ENCODE measurements at places on chromosomes 5 and 9.

GRCh38 chr5:13276156-13276555, 668.3 kb downstream of the DNAH5 start:
- no peak for DNase-seq

DNA sequence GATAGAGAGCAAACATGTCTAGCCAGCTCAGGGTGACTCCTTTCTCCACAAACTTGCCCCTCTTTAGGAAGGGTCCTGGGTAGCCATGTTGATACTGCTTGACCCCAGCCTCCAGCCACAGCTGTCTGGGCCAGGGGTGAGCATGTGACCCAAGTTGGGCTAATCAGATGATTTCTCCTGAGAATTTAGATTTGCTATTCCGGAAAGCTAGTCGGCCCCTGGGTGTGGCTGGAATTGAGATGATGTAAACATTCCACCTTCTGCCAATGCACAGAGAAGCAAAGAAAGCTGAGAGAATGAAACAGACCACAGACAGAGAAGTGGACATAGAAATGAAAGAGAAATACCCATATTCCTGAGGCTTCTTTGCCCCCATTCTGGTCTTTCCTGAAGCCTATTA, 17.8 kb upstream of the B4GALT1 start:
- no peak for DNase-seq

DNA sequence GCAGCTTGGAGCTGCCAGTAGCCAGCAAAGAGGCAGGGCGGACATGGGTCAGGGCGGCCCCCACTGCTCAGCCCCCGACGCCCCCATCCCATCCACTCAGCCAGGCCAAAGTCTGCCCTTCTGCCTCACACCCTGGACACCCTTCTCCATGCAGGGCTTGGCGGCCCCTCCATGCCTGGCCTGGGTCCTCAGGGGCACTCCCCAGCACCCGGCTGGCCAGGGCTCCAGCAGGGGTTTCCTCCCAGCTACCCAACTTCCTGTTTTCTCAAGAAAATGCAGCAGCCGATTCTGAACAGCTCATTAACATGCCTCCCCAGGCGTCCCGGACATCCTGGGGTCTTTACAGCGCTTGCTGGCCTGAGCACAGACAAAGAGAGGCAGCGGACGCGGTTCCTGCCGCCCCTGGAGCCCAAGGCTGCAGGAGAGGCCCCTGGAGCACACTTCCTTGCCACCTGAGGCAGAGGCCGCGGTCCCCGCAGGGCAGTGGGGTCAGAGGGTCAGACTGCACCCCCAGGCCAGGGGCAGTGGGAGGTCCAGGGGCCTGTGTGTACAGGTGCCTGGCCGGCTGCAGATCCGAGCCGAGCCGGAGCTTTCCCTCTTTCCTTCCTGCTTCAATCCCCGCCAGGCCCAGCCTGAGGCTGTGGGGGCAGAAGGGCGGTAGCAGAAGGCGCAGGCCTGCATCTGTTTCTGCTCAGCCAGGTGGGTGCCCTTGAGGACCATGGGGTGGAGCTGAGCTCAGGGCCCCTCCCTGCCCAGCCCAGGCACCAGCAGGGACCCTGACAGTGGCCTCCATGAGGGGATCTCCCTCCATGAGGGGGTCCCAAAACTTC, 18.7 kb upstream of the NRARP start:
- peak; percentile 40 for DNase-seq

DNA sequence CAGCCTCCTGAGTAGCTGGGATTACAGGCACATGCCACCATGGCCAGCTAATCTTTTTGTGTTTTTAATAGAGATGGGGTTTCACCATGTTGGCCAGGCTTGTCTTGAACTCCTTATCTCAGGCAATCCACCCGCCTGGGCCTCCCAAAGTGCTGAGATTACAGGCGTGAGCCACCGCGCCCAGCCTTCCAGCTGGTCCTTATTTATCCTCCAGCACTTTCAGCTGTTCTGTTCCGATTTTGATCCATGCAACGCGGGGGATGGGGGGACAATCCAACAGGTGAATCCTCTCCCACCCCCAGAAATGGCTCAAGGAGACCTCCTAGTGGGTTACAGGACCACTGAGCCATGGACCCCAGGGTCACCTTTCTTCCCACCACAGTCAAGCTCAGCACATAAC, 14.7 kb upstream of the CDKN2AIPNL start:
- DNase-seq, result no peak

- DNase-seq, result no peak
Measured at GRCh38 chr5:40217553-40217952, 462.2 kb upstream of the PTGER4 start.

GRCh38 chr9:133261103-133261752, 13.8 kb downstream of the ABO start:
- DNase-seq, result no peak

- DNase-seq, result no peak
Measured at GRCh38 chr9:68609901-68610415, 69.3 kb upstream of the TMEM252 start.

GRCh38 chr5:54908774-54909525, 76.4 kb downstream of the ESM1 start:
- DNase-seq, result no peak

DNA sequence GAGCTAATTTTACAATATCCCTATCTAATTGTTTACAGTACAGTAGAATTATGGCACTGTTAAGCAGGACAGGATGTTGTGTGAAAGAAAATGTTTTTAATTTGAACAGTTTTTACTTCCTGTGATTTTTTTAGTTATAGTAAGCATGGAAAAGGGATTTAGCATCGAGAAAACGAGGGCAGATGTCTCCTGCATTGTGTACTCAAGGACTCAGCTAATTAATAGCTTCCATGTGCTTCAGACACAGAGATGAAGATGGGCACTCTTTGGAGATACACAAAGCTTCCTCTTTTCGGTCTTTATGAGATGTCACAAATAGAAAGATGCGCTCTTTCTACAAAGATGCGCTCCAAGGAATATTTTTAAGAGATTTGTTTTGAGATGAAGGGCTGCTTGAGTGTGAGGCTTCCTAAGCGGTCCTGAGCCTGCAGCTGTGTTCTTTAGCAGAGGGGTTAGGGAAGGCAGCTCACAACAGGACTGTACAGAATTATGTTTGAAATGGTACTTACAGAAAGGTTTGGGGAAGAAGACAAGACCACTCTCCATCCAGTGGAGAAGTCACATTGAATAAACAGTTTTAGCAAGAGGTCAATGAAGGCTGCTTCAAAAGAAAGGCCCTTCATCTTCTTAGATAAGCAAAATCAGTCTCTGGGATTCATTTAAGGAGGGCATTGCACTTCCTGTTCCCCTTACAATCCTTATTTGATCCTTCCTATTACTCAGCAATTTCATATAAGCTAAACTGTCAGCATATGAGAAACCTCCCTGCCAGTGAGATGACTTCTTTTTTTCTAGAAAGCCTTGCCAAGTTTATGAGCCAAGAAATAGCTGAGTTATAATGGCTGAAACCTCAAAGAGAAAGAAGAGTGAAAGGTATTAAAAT, 311.5 kb downstream of the EFNA5 start:
- DNase-seq, result no peak

DNA sequence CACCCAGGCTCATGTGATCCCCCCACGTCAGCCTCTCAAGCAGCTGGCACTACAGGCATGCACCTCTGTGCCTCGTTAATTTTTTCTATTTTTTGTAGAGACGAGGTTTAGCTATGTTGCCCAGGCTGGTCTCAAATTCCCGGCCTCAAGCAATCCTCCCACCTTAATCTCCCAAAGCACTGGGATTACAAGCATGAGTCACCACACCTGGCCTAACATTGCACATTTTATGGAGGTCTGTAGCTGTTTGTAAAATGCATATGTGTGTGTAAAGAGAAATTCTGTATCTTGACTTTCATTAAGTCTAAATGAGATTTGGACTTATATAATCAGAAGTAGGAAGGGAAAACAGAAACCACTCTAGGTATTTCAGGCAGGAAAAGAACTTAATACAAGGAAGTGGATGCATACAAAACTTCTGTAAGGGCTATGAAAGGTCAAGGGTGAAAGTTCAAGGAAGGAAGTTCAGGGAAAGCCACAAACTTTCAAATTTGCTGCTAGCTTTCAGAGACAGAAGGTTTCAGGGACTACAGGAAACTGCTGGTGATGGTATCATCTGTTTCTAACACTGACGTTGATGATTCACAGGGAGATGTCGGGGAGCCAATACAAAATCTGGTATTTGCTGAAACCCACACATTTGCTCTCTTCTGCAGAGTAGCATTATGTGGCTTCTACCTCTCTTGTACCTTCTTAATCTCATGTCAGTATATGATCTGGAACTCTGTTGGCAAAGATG, 209.4 kb downstream of the PIK3R1 start:
- DNase-seq, result no peak

- no peak for DNase-seq
Measured at GRCh38 chr5:92519811-92520632, 1061.0 kb downstream of the NR2F1-AS1 start.

GRCh38 chr9:4638968-4639367, 23.1 kb upstream of the PLPP6 start:
- no peak for DNase-seq

DNA sequence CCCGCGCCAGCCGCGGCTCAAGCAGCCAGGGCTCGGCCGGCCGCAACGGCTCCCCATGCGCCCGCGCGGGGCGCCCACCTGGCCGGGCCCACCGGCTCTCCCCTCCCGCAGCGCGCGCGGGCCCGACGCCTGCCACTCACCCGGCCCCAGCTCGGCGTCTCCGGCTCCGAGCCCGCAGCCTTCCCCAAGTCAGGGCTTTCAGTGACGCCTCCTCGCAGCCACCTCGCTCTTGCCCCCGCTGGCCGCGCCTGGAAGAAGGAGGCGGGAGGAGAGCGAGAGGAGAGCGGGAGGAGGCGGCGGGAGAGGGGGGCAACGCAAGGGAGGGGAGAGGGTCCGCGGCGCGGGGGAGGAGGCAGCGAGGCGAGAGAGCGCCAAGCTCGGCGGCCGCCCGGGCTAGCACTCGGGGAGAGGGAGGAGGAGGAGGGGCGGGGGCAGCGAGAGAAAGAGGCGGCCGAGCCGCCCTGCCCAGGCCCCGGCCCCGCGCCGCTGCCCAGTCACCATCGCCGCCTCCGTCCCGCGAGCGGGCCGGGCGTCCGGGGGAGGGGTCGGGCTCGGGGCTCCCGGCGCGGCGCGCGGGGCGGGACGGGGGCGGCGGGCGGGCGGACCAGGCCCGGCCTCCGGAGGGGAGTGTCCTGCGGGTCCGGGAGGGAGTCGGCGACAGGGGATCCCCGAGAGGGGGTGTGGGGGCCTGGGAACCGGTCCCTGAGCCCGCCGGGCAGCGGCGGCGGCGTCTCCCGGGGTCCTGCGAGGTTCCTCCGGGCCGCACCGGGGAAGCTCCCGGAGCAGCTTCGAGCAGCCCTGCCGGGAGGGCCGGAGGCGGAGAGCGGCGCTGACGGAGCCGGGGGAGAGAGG, at the start of gene LHFPL2:
Gene LHFPL2, minus strand, starts transcription at position 414 of the 852 bp plus-strand sequence. CDS start 138,559 bp downstream, outside the sequence.
- DNase-seq, result peak; percentile 93

- DNase-seq, result no peak
Measured at GRCh38 chr5:68147659-68148058, 67.9 kb upstream of the PIK3R1 start.

GRCh38 chr5:108372369-108372768, 9.5 kb downstream of the FBXL17 start:
- DNase-seq, result no peak

- no peak for DNase-seq
Measured at GRCh38 chr5:6603643-6604042, 29.2 kb downstream of the NSUN2 start.

DNA sequence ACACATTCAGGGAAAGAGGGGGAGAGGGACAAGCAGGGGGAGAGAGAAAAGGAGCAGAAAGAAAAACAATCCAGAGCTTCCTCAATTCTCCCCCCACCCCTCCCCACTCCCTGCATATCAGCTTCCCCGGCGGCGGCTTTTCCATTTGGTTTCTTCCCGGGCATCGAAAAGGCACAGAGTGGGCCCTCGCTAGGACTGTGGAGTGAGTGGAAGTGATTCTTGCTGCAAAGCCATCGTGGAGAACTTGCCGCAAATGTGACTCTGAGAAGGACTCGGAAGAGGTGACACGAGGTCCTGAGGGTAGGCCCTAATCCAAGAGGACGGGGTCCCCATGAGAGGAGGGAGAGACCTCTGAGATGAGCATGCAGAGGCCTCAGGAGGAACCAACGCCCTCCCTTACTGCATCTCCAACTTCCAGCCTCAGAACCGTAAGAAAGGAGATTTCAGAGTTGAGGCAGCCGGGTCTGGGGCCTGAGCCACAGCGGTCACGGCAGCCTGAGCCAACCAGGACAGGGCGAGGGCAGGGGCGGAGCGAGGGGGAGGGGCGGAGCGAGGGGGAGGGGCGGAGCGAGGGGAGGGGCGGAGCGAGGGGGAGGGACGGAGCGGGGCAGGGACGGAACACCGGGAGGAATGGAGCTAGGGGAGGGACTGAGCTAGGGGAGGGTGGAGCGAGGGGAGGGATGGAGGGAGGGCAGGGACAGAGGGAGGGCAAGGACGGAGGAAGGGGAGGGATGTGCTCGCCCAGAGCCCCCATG, 21.2 kb upstream of the SARDH start:
- DNase-seq, result no peak

DNA sequence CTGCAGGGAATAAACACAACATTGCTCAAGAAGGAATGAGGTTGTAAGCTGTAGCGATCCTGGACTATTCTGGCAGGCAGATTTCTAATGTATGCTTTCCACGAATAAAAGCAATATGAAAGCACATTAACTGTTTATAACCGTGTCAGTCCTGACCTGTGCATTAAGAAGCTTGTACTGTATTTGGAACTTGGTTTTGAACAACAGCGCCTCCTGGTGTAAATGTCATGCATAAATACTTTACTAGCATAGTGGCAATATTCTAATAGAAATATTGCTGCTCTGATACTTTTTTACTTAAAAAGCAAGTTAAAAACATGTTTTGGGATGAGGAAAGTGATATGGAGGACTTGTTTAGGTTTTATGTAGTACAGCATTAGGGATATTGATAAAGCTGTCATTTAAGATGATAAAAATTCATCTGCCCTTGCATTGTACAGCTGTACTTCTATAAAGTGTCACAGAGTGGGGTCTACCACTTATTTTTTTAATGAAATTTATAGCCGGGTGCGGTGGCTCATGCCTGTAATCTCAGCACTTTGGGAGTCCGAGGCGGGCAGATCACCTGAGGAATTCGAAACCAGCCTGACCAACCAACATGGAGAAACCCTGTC, 70.7 kb upstream of the GNE start:
- DNase-seq, result no peak

DNA sequence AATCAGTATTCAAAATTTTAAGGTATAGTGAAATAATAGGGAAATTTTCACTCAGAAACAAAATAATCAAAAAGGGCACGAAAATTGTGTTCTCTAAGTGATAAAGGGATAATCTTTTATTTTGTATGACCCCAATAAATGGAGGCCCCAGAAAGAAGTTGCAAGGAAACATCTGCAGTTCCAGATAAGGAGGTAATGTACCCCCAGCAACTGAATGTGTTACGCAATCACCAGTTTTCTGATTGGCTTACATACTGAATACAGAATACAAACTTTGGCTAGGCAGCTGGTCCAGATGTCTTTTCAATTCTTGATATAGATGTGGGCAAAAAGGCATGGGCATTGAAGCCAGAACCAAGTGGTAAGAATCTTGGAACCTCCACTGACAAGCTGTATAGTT, 1.7 kb upstream of the TOPORS start:
- no peak for DNase-seq

- DNase-seq, result no peak
Measured at GRCh38 chr5:90093751-90094485, 315.6 kb downstream of the CETN3 start.

DNA sequence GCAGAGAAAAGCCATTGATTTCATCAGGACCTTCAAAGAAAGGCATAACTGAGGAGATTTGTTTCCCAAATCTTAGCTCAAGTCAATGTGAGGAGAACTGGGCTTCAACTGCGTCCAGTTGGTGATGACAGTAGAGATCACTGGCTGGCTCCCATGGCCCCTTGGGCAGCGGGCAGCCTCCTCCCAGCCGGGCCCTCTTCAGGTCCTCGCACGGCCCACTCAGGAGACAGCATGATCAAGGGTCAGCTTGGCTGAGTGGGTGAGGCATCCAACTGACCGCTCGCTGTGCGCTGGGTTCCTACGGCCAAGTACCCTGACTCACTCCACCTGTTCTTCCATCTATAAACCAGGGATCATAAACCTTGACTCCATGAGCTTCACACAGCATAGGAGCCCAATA, 274.0 kb downstream of the NSG2 start:
- no peak for DNase-seq

Data from left hindlimb (tissue), 1 donor.